Aorta (tissue), 5 donors: ENCODE measurements at places on chromosomes 3 and 15. TPM values are rescaled to one million over a fixed set of nuclear protein-coding genes. Genes with fewer than 3 reads are reported as not detected.

DNA sequence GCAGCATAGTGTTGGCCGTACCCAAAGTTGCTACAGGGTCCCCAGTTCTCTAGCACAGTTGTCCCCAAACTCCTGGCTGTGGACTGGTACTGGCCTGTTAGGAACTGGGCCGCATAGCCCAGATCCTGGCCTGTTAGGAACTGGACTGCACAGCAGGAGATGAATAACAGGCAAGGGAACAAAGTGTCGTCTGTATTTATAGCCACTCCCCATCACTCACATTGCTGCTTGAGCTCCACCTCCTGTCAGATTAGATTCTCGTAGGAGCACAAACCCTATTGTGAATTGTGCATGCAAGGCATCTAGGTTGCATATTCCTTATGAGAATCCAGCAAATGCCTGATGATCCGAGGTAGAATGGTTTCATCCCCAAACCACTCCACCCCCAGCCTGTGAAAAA is 604.0 kb upstream of the LMCD1 start:
- no peaks in the 10 kb centered on the region for H3K36me3 ChIP-seq
- no peaks in the 10 kb centered on the region for H3K27me3 ChIP-seq
- no peak overlapping the region for H3K27ac ChIP-seq

DNA sequence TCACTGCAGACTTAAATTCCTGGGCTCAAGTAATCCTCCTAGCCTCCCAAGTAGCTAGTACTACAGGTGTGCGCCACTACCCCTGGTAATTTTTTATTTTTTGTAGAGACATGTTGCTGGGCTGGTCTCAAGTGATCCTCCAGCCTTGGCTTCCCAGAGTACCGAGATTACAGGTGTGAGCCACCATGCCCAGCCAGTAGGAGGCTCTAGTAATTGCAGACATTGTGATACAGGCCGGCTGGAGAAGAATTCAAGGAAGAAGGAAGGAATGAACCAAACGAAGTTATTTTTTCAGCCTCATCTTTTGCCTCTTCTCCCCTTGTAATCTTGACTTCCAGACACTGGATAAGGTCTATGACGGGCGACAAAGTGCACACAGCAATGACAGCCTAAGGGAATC is 3.2 kb upstream of the PPP4R2 start:
- H3K4me3 ChIP-seq, result no peak overlapping the region
- no peak overlapping the region for H3K27ac ChIP-seq
- no peaks in the 10 kb centered on the region for H3K4me1 ChIP-seq
- no peaks in the 10 kb centered on the region for H3K27me3 ChIP-seq
- no peaks in the 10 kb centered on the region for H3K36me3 ChIP-seq

CIDEC gene
- total RNA-seq, result not detected

SLC28A2 gene
- not detected for total RNA-seq

RABL3 gene
- 20.4 TPM for total RNA-seq

SPTSSB gene
- total RNA-seq, result 0.39 TPM

DNA sequence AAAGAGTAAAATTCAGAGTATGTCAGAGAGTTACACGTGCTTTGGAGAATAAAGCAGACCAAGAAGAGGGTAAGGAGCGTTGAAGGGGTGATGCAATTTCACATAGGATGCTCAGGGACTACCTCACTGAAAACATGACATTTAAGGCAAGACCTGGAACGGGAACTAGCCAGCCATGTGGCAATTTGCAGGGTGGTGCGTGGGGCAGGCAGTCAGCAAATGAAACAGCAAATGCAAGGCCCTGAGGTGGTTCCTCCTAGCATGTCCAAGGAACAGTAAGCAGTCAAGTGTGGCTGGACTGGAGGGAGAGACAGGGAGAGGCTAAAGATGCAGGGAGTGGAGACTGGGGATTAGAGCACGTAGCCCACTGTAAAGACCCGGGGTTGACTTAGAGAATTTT is 146.1 kb upstream of the LPP start:
- H3K27ac ChIP-seq, result no peak overlapping the region
- no peaks in the 10 kb centered on the region for H3K27me3 ChIP-seq
- no peaks in the 10 kb centered on the region for H3K4me1 ChIP-seq
- no peaks in the 10 kb centered on the region for H3K36me3 ChIP-seq
- no peak overlapping the region for H3K4me3 ChIP-seq

DNA sequence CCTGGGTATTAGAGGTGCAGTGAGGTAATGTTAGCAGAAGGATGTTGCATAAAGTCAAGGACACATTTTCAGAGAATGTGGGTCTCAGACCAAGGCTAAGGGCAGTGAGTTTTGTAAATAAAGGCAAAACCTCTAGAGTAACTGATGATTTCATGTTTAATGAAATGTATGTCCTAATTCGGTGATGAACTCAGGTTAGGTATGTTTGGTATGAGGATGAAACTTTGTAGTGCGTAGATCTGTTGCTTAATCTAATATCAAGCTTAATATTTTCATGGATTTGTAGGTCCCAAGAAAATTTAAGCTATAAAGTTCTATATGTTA is 3.6 kb downstream of the USP50 start:
- DNase-seq, result no peak
- no peaks in the 10 kb centered on the region for H3K27me3 ChIP-seq
- no peaks in the 10 kb centered on the region for H3K36me3 ChIP-seq
- H3K4me1 ChIP-seq, result no peaks in the 10 kb centered on the region
- no peak overlapping the region for H3K4me3 ChIP-seq

PCLAF gene
- total RNA-seq, result 0.91 TPM

GRCh38 chr15:77981281-77982126 is 96.0 kb downstream of the TBC1D2B start:
- no peak overlapping the region for H3K27ac ChIP-seq
- no peaks in the 10 kb centered on the region for H3K4me1 ChIP-seq
- H3K27me3 ChIP-seq, result no peaks in the 10 kb centered on the region
- H3K4me3 ChIP-seq, result no peak overlapping the region

ECE2 gene
- not detected for total RNA-seq

GRCh38 chr3:33732394-33732793 is 14.3 kb upstream of the CLASP2 start:
- H3K4me3 ChIP-seq, result no peak overlapping the region
- no peaks in the 10 kb centered on the region for H3K4me1 ChIP-seq
- H3K36me3 ChIP-seq, result no peaks in the 10 kb centered on the region
- DNase-seq, result no peak
